Activated naive CD4-positive, alpha-beta T cell (primary cell): ENCODE measurements at places on chromosomes 2 and 18.

DNA sequence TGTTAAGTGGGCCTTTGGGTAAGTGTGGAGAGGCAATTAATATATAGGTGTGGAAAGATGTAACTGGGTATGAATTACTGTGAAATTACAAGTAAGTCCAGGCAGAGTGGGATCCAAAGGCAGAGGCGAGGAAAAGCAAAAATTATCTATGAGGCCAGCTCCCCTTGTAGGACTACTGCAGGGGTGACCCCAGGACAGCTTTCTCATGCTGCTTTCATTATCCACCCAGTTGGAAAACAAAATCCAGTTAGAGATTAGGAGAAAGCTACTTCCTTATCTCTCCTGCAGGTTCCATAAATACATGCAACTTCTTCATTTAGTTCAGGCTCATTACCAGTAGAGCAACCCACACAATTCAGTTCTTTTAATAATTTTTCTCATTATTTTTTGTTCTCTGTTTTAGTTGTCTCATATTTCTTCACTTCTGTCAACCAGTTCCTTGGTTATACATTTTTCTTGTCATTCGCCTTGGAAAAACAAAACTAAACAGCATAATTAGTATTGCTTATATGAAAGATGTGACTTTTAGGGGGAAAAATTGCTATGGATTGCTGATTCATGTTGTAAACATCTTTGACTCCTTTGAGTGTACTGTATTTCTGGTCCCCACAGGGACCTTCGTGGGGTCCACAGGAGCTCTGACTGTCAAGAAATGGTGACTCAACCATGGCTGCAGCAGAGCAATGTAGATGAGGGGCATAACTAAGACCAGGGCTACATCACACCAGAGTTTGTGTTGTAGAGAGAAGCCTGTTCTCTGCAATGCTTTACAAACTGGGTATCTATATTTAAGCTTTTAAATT lies 110.4 kb upstream of the PARD3B start:
- no peak for DNase-seq

- DNase-seq: no peak
These were observed 104.0 kb downstream of the COBLL1 start for GRCh38 chr2:164737612-164738081.

GRCh38 chr2:35081001-35081621 lies 1274.5 kb upstream of the CRIM1 start:
- no peak for DNase-seq

DNA sequence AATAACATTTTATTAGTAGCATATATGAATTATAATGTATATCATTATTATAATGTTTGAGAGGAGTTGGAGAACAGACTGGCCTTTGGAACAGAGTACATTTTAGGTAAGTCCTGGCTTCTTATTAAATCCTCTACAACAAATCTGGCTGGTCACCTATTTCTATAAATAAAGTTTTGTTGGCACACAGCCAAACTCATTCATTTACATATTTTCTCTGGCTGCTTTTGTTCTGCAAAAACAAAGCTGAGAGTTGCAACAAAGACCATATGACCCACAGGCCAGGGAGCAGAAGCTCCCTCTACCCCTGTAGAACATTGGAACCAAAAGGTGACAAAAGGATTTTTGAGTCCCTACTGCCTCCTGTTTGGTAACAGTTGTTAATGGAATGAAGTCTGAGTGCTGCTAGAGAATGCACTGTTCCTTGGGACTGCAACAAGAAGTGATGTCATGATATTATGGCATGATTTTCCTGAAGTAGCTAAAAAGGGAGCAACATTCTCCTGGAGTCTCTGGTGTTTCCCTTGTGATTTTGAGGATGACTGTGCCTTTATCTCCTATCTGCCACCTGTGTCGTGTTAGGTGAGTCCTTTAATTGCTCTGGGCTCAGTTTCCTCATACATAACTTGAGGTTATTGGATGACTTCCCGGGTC lies 22.0 kb upstream of the SP9 start:
- DNase-seq: no peak

- DNase-seq: no peak
These were observed 130.9 kb upstream of the CAVIN2 start for GRCh38 chr2:191977754-191978153.

- DNase-seq: no peak
These were observed 54.7 kb upstream of the FZD7 start for GRCh38 chr2:201978986-201979385.

DNA sequence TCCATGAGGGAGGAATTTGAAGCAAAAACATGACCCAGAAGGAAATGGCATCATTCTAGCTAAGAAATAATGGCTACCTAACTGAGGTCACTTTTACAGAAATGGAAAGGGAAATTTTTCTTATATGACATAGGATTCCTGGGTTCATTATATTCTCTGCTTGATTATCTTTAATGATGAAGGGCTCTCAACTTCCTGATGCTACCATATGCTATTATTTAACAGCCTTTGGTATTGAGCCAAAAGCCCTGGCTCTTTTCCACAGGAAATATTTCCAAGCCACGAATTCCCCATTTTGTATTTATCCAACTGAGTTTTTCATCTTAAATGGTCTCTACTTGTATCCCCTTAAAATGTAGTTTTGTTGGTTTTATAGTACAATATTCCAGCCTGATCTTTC lies 63.2 kb upstream of the NPAS2 start:
- no peak for DNase-seq

DNA sequence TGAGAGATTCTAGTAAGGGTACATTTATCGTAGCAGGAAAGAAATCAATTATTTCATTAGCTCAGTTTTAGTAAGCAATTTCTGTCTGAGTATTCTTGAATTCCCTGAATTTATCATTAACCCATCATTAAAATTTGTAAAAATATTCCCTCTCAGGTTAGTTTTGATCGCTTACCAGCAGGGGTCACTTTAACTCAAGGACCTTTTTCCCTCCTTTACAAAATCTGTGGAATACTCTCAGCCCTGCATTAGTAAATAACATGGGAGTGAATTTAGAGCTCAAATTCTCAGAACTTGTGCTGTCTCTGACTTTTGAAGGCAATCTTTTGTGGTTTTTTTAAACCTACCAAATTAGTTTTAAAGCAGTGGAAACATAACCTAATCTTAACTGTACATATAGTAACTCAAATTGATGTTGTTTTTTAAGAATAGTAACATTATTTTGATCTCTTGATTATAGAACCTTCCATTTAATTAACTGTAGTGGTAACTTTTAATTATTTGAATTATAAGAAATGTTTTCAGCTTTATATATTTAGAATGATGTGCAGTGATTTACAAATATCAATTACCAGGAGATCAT lies 97.2 kb downstream of the AGPS start:
- DNase-seq: no peak

DNA sequence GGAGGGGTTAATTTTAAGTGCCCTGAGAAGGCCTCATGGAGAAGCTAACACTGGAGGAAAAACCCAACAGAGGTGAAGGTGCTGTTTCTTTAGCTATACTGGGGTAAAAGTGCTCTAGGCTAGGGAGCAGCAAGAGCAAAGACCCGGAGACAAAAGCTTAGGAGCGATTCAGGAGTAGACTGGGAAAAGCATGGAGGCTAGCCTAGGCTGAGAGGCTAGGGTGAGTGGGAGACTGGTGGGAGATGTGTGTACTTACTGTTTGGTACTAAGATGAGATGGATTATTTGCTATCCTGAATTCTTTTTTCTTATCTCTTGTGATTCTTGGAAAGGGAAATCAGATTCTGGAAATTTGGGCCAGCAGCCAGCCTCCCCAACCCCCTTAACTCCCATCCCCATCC lies 2.0 kb downstream of the GIGYF2 start:
- no peak for DNase-seq

GRCh38 chr2:153417077-153417476 lies 61.5 kb downstream of the RPRM start:
- no peak for DNase-seq

DNA sequence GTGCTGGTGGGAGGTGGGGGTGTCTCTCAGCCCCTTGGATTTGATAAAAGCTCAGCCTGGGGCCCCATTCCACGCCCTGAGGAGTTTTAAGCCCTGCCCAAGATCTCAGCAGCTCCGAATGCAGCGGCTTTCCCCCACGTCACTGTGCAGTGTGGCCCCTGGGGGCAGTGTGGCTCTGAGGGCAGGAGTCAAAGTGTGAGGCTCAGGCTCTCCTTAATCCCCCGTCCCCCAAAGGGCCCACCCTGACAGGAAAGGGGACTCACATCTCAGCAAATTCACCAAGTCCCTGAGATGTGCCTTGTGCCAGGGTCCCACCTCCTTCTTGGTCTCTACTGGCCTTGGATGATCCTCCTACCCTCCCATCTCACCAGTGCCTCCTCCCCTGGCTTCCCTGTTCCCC lies 25.2 kb downstream of the NPPC start:
- DNase-seq: no peak

- DNase-seq: peak; percentile 67
These were observed 77.8 kb downstream of the MBP start for GRCh38 chr18:77054606-77055428.

GRCh38 chr2:204611017-204611631 lies 65.8 kb downstream of the PARD3B start:
- DNase-seq: no peak

- no peak for DNase-seq
These were observed 118.9 kb downstream of the WDR7 start for GRCh38 chr18:56770097-56770496.

DNA sequence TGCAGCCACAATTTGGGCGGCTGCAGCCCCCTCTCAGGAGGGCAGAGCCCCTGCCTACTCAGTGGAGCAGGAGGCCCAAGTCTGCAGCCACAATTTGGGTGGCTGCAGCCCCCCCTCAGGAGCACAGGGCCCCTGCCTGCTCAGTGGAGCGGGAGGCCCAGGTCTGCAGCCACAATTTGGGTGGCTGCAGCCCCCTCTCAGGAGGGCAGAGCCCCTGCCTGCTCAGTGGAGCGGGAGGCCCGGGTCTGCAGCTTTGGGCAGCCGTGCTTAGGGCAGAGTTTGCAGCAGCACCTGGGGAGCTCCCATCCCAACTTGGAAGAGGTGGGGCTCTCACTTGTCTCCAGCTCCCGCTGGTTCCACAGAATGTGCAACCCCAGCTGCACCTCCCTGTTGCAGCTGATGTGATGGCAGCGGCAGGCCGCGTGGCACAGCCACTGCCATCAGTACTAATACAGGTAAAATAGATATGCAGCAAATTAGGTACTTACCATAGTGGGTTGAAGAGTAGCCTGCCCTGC lies 99.4 kb downstream of the TWIST2 start:
- no peak for DNase-seq

DNA sequence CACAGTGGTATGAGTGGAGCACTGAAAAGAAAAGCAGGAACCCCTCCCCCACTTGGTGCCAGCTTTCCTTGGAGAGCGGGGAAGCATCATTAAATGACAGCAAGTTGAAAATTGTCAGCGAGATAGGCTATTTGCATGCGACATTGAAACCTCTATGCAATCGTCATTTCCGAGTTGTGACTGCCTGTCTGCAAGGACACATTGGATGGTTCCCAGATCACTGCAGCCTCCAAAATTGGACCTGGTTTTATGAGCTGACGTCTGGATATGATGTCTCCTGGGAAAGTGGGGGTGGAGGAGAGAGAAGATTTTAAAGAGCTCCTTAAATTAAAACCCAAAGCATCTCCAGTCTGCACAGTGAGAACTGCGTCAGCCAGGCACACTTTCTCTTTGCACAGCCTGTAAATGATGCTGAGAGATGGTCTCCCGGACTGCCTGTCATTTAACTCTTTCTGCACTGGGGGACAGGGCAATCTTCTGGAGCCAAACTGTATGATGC lies 57.8 kb upstream of the KIF5C start:
- DNase-seq: no peak

GRCh38 chr2:32930436-32930835 lies 16.3 kb upstream of the LTBP1 start:
- no peak for DNase-seq

DNA sequence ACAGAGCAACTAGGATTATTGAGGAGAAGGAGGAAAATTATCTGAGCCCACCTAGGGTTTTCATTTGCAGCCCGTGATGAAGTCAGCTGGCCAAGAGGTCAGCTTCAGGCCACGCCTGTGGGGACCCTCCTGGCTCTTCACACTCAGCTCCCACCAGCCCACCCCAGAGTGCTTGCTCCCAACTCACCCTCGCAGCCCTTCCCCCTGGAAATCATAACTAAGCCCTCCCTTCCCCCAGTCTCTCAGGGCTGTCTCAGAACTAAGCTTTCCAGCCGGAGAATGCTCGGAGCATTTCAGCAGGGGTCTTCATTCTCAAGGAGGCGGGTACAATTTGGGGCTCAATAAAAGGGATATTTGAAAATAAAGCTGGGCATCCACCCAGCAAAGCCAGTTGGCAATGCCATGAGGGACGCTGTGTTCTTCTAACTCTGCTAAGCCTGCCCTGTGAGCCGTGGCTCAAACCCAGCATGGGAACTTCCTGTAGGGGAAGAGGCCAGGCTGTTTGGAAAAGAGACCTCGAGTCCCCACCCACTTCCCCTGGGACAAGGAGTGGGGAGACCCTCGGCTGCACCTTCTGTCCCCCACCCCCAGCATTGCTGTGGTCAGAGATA lies 194.9 kb downstream of the CTIF start:
- DNase-seq: no peak

DNA sequence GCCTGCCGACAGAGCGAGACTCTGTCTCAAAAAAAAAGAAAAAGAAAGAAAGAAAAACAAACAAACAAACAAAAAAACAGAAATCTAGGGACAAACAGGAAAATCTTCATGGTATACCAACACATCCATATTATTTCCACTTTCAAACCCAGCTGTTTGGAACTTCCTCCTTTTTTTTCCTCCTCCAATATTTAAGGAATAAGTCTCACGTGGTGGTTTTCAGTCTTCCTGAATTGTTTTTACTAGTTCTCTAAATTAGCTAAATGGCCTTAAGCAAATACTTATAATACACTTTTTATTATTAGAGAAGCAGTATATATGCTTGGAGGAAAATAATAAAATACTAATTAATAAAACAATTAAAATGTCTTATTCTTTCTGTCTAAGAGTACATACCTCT lies 48.7 kb upstream of the GLS start:
- DNase-seq: no peak

DNA sequence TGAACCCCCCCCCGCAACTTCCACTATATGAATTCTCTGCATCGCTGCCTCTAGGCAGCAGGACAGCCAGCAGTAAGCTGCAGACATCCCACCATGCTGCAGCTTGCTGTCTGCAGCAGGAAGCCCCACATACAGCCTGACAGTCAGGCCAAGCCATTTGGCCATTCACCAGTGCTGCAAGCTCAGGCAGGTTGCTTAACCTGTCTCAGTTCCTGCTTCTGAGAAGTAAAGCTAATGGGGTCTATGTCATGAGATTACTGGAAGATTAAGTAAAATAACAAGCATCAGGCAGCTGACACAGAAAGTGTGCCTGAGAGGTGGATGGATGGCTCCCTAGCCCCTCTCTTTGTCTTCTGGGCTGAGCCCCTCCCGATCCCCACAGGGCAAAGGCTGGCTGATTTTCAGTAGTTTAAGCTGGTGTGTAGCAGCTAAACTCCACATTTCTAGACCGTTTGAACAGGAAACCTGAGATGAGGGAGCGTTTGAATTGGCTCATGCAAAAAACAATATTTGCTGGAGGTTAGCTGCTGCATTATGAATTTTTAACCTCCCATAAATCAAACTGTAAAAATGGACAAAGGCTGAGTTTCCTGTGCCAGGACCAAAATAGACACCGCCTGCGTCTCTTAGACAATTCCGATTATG lies 193.8 kb upstream of the ARL4C start:
- DNase-seq: no peak

- no peak for DNase-seq
These were observed 81.0 kb downstream of the SPRED2 start for GRCh38 chr2:65351234-65351947.
